Osteocyte (in vitro differentiated cells): ENCODE measurements at places on chromosomes 3 and 15. TPM values are rescaled to one million over a fixed set of nuclear protein-coding genes. Genes with fewer than 3 reads are reported as not detected.

GRCh38 chr3:28667646-28668621, 319.3 kb upstream of the AZI2 start:
- peaks cover 29% of the 10 kb centered on the region for H3K27me3 ChIP-seq
- H3K4me1 ChIP-seq: no peaks in the 10 kb centered on the region
- no peak overlapping the region for H3K4me3 ChIP-seq

Gene DUOXA2
- total RNA-seq: not detected in 2 replicates

- H3K36me3 ChIP-seq: no peaks in the 10 kb centered on the region
- H3K4me1 ChIP-seq: peaks cover 15% of the 10 kb centered on the region
- H3K27ac ChIP-seq: no peak overlapping the region
These were observed 5.2 kb upstream of the TBC1D2B start for GRCh38 chr15:78082743-78083110.

GRCh38 chr3:114644367-114644766, 350.5 kb downstream of the TIGIT start:
- H3K27me3 ChIP-seq: no peaks in the 10 kb centered on the region
- no peak overlapping the region for H3K27ac ChIP-seq
- no peak overlapping the region for H3K4me3 ChIP-seq
- H3K36me3 ChIP-seq: peaks cover 2% of the 10 kb centered on the region

Gene AMIGO3
- not detected in 2 replicates for total RNA-seq

DNA sequence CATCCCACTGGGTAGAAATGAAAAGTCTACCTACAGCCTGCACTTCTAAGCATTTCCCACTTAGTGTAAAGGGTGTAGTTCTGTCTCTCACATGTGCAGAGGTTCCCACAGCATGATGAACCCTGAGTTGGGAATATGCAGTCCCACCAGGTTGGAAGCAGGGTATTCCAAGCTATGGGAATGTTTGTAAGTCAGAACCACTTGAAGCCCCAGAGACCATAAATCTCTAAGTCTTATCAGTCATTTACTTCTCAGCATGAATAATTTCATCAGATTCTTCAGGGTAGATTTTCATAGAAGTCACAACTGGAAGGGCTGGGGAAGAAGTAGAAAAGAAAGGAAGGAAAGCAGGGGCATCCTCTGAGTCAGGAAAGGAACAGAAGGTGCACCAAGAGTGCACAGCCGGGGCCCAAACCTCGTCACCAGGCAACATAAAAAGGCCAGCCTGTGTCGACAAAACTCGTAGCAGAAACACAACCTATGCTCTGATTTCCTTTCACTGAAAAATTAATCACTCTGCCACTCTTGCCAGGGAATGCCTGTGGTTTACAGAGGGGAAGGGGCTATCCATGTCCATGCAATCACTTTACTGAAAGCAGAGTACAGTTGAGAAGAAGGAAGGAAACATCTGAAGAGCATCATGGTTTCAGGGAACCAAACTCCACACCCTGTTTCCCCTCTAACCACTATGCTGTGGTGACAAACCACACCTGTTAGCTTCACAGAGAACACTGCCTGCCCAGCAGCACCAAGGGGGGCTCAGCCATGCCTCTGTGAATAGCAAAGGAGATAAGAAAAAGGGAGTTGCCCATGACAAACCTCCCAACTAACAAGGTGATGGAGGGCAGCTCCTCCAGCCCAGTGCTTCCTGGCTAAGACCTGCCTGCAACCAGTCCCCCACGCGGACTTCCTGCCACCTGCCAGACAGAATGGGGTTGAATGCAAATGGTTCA, 40.5 kb downstream of the SH3BP5 start:
- H3K4me1 ChIP-seq: peaks cover 9% of the 10 kb centered on the region
- DNase-seq: no peak
- H3K27me3 ChIP-seq: no peaks in the 10 kb centered on the region
- no peaks in the 10 kb centered on the region for H3K36me3 ChIP-seq
- H3K4me3 ChIP-seq: no peak overlapping the region

- H3K4me3 ChIP-seq: no peak overlapping the region
- no peaks in the 10 kb centered on the region for H3K36me3 ChIP-seq
- no peaks in the 10 kb centered on the region for H3K27me3 ChIP-seq
- no peaks in the 10 kb centered on the region for H3K4me1 ChIP-seq
- H3K27ac ChIP-seq: no peak overlapping the region
- DNase-seq: no peak
These were observed 280.0 kb upstream of the SOX2 start for GRCh38 chr3:181431748-181432147.

GRCh38 chr3:166052440-166052839, 215.2 kb upstream of the BCHE start:
- no peaks in the 10 kb centered on the region for H3K4me1 ChIP-seq
- DNase-seq: no peak
- H3K4me3 ChIP-seq: no peak overlapping the region
- H3K27ac ChIP-seq: no peak overlapping the region
- H3K27me3 ChIP-seq: no peaks in the 10 kb centered on the region
- H3K36me3 ChIP-seq: no peaks in the 10 kb centered on the region

DNA sequence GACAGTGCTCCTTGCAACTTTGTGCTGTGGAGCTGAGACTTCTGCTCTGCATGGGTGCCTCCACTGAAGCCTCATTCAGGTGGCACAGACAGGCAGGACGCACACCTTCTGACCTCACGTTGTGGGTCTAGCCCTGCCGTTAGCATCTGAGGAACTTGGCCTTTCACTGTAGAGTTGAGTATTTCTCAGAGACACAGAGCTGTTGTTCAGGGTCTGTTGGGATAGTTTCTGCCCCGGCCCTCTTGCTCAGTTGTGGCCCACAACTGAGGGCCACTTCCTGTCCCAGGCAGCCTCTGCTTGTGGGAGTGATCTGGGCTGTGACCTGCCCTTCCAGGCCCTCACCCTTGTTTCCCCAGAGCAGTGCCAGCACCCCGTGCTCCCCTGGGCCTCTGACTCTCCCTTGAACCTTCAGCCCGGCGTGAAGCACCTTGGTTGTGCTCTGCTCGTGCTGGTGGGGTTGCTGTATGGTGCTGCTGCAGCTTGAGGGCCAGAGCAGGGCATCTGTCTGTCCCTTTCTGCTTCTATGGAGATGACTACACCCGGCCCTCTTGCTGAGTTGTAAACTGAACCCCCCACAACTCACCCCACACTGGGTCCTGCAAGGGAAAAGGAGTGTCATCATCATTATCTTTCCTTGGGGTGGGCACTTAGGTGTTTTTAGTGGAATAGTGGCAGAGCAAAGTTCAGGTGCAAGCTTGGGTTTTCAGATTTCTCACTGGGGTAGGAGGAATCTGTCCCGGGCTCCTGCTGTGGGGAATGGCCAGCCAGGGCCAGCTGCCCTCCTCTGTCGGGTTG, 11.7 kb downstream of the BAHD1 start:
- no peak overlapping the region for H3K4me3 ChIP-seq
- no peaks in the 10 kb centered on the region for H3K36me3 ChIP-seq
- H3K27ac ChIP-seq: no peak overlapping the region

GRCh38 chr15:93515256-93516051, 426.4 kb upstream of the RGMA start:
- H3K36me3 ChIP-seq: no peaks in the 10 kb centered on the region
- no peak overlapping the region for H3K4me3 ChIP-seq
- H3K27ac ChIP-seq: no peak overlapping the region

DNA sequence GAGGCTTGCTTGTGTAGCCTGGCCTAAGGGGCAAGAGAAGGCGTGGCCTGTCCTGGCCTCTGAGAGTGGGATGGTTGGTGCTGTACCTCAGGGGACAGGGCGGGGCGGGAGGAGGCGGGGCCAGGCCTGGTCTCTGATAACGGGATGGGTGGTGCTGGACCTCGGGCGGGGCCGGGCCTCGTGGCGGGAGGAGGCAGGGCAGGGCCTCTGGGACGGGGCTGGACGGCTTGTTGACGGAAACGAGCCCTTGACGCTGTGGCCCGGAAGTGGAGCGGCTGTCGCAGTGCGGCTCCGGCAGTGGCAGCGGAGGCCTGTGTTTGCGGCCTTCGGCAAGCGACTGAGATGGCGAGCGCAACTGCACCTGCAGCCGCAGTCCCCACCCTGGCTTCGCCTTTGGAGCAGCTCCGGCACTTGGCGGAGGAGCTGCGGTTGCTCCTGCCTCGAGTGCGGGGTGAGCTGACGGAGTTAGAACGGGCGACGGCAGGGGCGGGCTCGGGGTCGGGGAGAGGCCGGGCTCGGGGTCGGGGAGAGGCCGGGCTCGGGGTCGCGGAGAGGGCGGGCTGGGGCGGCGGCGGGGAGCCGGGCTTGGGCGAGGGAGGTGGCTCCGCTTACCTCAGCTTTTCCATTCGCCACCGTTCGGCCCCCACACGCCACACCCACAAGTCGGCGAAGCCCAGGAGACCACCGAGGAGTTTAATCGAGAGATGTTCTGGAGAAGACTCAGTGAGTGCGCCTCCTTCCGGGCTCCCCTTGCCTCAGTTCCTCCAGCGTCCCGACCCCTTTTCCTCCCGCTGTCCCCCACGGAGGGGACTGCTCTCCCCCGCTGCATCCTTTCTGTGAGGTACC, at the start of gene CCNDBP1:
Gene CCNDBP1, plus strand, starts transcription at position 247 of the 846 bp plus-strand sequence. Its CDS starts 96 bp downstream, at position 343.
- peak; percentile 91 for DNase-seq
- H3K4me3 ChIP-seq: peak within 1 kb of the TSS; percentile 91
- H3K27ac ChIP-seq: peak within 1 kb of the TSS; percentile 85
- H3K36me3 ChIP-seq: peaks cover 13% of the 10 kb centered on the region
- peaks cover 15% of the 10 kb centered on the region for H3K4me1 ChIP-seq
- H3K27me3 ChIP-seq: no peaks in the 10 kb centered on the region

DNA sequence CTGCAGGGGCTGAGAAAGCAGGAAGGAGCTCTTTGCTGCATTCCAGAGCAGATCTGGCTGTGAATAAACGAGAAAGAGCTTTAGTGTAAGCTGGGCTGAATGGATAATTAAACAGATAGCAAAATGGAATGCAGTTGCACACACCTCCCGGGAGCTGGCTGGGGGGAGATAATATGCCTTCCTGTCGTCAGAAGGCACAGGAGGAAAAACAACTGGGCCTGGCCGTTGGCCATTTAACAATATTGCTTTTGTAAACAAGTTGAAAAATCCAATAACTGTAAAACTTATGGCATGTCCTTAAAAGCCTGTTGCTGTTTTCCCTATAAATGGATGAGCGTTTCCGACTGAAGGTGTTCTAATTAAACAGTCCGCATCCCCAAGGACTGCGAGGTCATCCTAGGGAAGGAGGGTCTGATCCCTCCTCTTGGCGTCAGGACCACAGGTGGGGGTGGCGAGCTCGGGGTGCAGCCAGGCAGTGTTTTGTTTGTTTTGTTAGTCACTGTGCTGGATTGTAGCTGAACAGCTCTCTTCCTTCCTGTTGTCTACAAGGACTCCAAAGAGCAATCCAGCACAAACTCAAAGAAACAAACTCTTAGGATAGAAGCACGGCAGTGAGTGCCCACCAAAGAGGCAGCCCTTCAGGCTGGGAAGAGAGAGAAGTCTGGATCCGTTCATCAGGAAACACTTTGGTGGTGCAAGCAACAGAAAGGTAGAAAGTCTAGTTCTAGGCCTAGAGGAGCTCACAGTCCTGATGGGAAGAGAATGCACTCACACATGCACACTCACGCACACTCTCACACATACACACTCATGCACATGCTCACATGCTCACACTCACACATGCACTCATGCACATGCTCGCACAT, 133.4 kb upstream of the SMAD3 start:
- H3K4me3 ChIP-seq: no peak overlapping the region
- DNase-seq: no peak
- H3K4me1 ChIP-seq: peaks cover 53% of the 10 kb centered on the region

Gene SMCO1
- not detected in 2 replicates for total RNA-seq

DNA sequence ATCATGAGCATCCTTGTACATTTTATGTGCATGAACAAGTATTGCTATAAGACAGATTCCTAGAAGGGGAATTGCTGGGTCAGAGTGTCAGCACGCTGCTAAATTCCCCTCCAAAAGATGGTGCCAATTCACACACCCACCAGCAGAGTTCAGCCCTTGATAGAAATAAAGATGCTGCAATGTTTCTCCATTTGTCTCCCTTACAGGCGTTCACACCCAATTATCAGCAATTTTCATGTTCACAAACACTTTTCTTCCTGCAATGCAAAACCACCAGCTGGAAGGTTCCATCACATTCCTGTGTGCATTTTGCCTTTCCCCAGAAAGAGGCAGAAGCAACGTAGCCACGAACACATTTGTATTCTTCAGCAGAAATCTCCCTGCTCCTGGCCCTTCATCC, 3.3 kb upstream of the TAMM41 start:
- no peak overlapping the region for H3K4me3 ChIP-seq
- no peak for DNase-seq

GRCh38 chr3:77935418-77935817, 895.5 kb downstream of the ROBO2 start:
- H3K27ac ChIP-seq: no peak overlapping the region
- H3K27me3 ChIP-seq: no peaks in the 10 kb centered on the region
- H3K4me3 ChIP-seq: no peak overlapping the region
- no peaks in the 10 kb centered on the region for H3K36me3 ChIP-seq
- DNase-seq: no peak

Gene FANCD2
- 6.5 and 8.0 TPM in 2 replicates for total RNA-seq

Gene UACA
- total RNA-seq: 259 and 264 TPM in 2 replicates

Gene AMT
- total RNA-seq: 8.0 and 9.4 TPM in 2 replicates

DNA sequence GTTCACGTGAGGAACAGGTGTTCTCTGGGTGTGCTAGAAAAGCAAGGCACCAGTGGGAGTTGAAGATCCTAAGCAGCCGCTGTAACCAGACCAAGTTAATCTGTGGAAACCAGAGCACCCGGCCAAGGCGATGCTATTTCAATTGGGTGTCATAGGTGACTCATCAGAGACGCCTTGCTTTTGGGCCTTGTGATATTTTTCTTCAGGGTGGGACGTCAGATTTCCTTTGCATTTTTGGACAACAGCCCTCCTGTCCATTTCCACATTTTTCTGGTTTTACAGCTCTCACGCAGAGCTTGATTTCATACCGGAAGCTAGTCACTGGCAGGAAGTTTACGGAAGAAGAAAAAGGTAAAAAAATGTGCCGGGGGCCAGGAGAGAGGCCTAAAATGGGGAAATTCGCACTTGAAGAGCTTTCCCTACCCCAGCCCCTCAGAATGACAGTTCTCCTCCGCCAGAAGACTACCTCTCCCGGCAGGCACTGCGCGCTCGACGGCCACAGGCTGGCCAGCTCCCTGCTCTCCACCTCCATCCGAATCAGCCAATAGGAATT, 471 bp upstream of the KBTBD8 start:
- peaks cover 33% of the 10 kb centered on the region for H3K27me3 ChIP-seq
- no peaks in the 10 kb centered on the region for H3K36me3 ChIP-seq
- DNase-seq: no peak

Gene IMPG2
- 0.60 and 0.73 TPM in 2 replicates for total RNA-seq

Gene CFAP100
- total RNA-seq: not detected in 2 replicates

DNA sequence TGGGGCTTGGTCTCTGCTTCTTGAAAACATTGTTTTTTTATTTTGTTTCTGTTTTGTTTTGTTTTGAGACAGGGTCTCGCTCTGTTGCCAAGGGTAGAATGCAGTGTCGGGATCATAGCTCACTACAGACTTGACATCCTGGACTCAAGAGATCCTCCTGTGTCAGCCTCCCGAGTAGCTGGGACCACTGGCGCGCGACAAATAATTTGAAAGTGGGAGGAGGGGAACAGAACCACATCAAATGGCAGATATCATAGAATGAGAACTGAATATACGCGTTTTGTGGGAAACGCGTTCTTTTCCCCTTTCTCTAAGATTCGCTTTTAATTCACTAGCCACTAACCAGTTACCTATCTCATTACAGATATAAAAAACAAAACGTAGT, 641 bp upstream of the VPS13C start:
- H3K27me3 ChIP-seq: peaks cover 6% of the 10 kb centered on the region
- H3K36me3 ChIP-seq: peaks cover 3% of the 10 kb centered on the region
- H3K4me1 ChIP-seq: peaks cover 24% of the 10 kb centered on the region
- no peak for DNase-seq
